ENCODE measurements at places on chromosomes 4 and X.

- DNase-seq: no peak
These were observed 16.0 kb upstream of the SH3TC1 start for GRCh38 chr4:8182858-8183725.

- DNase-seq: no peak
These were observed 134.7 kb downstream of the PALLD start for GRCh38 chr4:168631241-168632162.

DNA sequence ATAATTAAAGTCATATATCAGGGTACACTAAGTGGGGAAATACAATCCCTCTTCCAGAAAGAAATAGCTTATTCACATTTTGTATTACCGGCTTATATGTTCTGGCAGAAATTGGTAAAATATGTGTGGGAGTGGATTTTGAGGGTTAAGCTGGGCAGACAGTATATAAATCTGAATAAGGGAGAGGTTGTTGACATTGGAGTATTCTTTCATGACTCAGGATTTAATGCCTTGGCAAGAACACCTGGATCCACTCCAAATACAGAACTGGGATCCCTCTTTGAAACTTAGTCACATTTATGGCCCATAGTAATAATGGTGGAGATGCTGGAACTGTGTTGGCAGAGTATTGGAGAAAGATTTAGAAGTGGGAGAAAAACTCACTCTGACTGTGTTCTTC, 54.3 kb upstream of the TET2 start:
- no peak for DNase-seq

- DNase-seq: no peak
These were observed 87.8 kb downstream of the SH3KBP1 start for GRCh38 chrX:19799319-19800182.

GRCh38 chr4:55074386-55074785, 51.0 kb downstream of the KDR start:
- DNase-seq: no peak

- no peak for DNase-seq
These were observed 100.3 kb downstream of the FAM53A start for GRCh38 chr4:1583859-1584258.

DNA sequence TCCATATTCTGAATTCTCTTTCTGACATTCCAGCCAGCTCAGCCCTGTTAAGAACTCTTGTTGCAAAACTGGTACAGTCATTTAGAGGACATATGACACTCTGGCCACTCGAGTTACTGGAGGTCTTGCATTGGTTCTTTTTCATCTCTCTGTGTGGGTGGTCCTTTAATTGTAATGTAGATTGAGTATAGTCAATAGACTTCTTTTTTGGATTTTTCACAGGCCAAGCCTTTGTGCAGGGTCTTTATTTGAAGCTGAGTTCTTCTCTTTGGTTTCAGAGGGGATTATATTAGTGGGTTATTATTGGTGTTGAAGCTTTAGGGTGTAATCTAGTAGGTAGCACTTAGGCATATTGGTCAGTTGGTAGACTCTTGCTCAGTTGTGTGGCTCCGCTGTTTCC, 118.0 kb upstream of the GIMD1 start:
- no peak for DNase-seq

DNA sequence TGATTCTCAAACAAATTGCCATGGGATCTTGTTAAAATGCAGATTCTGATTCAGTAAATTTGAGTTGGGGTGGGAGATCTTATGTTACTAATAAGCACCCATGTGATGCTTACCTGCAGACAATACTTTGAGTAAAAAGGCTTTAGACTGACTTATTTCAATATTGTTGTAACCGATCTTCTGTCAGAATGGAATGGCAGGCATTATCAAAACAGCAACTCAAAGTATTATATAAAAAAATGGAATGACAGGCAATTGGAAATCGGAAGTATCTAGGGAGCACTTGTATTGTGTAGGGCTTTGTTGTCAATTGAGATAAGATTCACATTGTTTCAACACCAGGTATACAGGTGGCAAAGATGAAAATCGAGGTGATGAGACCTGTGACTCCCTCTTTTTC, 67.5 kb downstream of the C4orf33 start:
- DNase-seq: no peak

GRCh38 chrX:46626566-46626965, 53.0 kb downstream of the CHST7 start:
- DNase-seq: peak; percentile 72

GRCh38 chr4:3845094-3845743, 79.0 kb downstream of the ADRA2C start:
- no peak for DNase-seq

- DNase-seq: no peak
These were observed 365.9 kb downstream of the INPP4B start for GRCh38 chr4:142480244-142480643.

DNA sequence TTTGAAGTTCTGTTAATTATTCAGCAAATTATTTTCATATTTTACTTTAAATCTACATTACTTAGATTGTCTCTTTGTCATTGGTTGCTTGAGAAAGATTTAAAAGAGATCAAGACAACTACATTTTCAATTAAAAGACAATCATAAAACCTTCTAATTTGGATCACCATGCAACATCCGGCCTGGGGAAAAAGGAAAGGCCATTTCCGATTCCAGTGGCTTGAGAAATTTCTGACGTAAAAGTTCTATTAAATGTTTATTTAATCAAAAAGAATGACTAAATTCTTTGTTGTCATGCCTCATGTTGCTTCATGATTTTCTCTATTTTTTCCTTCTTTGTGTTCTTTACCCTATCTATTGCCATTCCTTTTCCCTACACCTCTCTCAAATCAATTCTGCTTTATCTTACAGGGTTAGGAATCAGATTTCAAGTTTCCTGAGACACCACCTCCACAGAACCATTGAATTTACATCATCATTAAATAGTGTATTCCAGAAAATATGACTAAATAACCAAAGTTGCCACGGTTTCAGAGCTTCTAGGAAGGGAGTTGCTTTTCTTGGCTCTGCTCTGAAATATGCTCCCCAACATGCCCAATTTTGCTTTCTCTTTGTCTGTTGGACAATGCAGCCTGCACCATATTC, 124.6 kb upstream of the ACSL4 start:
- DNase-seq: no peak

GRCh38 chr4:44160776-44161367, 287.7 kb downstream of the KCTD8 start:
- no peak for DNase-seq

- DNase-seq: peak; percentile 43
These were observed 432 bp upstream of the HTATSF1 start for GRCh38 chrX:136496764-136497555.

DNA sequence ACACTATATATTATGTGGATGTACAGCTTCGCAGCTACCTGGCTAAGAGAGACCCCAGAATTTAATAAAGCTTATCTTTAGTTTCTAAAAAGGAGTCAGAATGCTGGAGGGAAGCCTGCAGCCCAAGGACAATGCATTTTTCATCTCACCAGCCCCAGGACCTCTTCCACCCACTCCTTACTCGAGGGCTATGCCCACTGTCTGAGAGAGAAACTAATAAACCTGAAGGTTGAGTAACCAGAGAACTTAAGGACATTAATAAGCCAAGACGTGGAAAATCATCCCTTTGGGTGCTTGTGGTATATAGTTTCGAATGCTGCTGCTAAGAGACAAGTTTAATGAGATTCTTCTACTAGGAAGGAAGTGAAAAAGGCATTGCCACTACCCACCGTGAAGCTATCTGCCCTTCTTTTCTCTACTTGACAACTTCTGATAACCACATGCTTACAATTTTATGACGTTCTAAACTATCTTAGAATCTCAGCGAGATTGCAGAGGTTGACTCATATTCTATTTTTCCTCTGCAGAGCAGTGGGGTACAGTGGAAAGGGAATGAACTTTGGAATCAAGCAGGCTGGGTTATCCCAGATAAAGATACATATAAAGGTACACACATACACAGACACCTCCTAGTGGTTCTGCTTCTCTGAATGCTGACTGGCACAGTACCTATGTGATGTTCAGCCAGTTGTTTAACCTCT, 3.3 kb downstream of the RELL1 start:
- no peak for DNase-seq

DNA sequence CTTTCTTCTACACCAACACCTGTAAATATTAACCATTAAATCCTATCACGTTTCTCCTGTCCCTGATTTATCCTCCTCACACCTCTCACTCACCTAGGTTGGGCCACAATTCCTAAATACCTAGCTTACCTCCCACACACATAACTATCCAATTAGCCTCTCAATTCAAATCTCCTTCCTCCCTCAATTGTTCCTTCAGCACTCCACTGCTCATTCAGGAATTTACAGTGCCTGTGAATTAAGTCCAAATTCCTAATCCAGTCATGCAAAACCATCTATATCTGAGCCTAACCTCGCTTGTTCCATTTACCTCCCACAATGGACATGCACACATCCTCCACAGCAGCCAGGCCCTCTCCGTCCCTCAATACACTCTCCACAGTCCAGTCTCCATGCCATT, 17.5 kb downstream of the ANXA5 start:
- no peak for DNase-seq

- DNase-seq: no peak
These were observed 1839.5 kb upstream of the PCDH10 start for GRCh38 chr4:131309628-131310027.

DNA sequence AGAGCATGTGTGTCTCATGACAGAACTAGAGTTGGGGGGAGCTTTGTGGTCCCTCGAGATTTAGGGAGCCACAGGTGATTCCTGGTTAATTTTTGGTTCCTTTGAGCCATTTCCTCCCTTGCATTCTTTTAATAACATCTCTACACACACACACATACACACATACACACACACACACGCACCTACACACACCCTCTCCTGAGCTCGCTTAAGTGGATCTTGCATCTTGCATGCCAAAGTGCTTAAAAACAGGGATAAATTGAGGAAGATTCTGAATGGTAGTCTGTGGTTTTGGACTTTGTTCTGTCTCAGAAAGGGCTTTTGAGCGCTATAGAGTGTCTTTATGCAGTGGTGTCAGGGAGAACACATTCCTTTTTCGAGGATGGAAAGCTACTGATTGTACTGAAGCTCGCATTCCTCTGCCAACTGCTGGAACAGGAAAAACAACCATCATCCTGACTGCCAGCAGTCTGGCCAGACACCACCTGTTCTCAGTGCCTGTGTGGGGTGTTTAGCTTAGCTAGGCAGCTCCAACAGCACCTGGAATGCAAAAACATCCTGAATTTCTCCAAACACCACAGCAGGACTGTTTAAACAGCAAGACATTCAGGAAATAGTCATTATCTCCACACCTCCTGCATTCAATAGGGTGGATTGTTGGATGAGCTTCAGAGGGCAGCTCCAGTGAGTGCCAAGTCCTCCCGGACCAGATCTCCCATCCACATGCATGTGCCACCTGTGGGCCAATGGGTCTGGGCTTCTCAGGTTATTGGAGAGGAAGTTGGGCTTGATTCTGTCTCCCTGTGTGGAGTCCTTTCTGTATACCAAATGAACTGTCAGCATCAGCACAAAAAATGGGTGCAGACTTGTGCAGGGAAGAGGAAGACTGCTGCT, 21.9 kb upstream of the IGFBP7 start:
- DNase-seq: no peak

GRCh38 chrX:134664202-134664601, 5.9 kb upstream of the PLAC1 start:
- no peak for DNase-seq

- no peak for DNase-seq
These were observed at the start of gene DGKK for GRCh38 chrX:50470103-50471031. Gene DGKK (minus strand): TSS chrX:50470825. CDS start chrX:50470678, 147 bp downstream.

DNA sequence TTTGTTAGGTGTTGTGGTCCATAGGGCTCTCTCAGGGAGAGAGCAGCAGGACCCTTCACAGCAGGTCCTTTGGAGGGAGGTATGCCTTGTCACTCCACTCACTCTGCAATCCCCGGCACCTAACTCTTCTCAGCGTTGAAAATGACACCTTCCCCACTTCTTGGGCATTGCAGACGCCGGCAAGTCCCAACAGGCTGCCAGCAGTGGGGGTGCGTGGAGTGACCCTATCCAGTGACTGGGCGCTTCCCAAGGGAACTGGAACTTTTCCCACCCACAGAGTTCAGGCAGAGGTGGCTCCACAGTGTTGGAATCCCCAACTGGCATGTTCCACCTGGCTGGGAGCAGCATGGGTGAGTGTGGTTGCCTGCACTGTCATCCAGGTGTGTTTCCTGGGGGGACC, 705.1 kb upstream of the FRG1 start:
- no peak for DNase-seq

- DNase-seq: no peak
These were observed 402.4 kb upstream of the NDST4 start for GRCh38 chr4:115515772-115516171.

- DNase-seq: no peak
These were observed 27.1 kb downstream of the FHIP1A start for GRCh38 chr4:151436093-151436518.

DNA sequence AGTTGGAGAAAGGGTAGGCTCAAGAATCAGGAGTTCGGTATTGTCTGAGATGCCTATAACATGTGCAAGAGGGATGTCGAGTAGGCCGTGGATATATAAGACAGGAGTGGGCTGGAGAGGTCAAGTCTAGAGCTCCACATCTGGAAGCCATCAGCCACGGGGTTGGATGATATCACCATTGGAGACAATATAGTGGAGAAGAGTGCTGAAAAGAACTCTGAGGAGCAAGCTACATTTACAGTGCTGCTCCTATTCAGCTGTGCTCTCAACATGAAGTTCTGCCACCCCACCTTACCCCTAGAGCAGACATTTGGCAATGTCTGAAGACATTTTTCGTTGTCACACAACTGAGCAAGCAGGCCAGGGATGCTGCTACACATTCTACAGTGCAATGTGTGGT, 20.9 kb upstream of the PLAC1 start:
- DNase-seq: no peak

DNA sequence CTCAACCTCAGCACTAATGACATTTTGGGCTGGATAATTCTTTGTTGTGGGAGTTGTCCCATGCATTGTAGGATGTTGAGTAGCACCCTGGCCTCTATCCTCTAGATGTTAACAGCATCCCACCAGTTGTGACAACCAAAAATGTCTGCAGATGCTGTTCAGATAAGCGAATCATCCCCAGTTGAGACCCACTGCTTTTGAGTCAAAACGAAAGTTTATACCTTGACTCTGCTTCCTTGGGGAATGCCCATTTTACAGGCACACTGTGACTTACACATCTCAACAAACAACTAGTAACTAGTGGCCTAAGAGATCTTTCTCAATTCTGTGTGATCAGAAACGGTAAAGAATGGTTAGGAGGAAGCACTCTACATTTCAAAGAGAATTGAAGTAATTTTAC, 37.0 kb downstream of the SEPSECS start:
- no peak for DNase-seq

DNA sequence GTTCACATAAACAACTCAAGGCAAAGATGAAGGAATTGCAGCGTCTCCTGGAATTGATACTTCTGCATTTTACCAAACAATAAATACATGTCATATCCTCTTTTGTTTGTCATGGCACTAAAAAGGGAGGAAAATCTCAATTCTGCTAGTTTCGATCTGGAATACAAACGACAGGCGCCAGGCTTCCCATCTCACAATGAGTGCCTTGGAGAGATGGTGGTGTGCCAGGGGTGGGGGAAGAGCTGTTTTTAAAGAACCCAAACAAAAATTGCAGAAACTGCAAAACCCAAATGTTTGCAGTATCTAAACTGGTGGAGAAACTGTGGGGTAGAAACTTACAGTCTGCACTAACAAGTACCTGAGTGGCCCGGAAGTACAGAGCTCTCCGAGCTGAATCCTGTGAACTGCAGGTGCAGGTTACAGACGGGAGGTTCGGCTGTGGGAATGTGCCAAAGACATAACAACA, 53.0 kb upstream of the KLF3 start:
- DNase-seq: no peak
